ENCODE measurements at places on chromosomes 5 and 9.

GRCh38 chr9:84736081-84736480, 66.6 kb downstream of the NTRK2 start:
- no peak for DNase-seq

- DNase-seq: no peak
Observed at GRCh38 chr9:109975574-109976295, 195.7 kb downstream of the PALM2AKAP2 start.

GRCh38 chr9:130183133-130183762, 11.0 kb downstream of the NCS1 start:
- DNase-seq: no peak

GRCh38 chr5:72598401-72599064, 91.3 kb upstream of the ZNF366 start:
- no peak for DNase-seq

DNA sequence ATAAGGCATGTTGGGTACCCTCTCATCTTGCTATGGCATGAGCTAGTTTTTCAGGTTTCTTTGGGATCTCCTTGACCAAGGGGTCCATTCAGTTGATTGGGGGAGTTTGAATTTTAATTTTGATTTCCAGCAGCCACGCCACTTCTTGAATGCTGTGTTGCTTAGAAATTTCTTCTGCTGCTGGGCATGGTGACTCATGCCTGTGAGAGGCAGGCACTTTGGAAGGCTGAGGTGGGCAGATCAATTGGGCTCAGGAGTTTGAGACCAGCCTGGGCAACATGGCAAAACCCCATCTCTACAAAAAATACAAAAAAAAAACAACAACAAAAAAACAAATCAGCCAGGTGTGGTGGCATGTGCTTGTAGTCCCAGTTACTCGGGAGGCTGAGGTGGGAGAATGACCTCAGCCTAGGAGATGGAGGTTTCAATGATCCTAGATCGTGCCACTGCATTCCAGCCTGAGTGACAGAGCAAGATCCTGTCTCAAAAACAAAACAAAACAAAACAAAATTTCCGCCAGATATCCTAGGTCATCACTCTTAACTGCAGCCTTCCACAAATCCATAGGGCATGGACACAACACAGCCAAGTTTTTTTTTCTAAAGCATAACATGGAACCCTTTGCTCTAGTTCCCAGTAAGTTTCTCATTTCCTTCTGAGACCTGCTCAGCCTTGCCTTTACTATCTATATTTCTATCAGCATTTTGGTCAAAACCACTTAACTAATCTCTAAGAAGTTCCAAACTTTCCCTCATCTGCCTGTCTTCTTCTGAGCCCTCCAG, 17.7 kb downstream of the TMC1 start:
- no peak for DNase-seq

- DNase-seq: no peak
Observed at GRCh38 chr9:70468291-70468690, 53.8 kb upstream of the KLF9 start.

DNA sequence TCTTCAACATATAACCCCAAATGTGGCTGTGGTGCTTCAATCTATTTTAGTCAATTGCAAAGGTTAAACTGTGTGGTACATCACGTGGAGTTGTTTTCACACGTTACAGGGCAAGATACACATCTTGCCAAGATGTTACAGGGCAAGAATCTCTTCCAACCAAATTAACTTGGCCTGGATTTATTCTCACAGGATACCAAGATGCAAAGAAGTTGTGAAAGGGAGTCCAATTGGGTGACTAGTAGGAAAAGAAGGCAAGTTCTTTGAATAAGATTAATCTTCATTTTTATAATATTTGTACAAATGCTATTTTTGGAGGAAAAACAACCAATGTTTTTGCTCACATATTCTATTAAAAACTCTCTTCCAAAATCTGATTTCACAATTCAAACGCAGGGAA, 4.8 kb upstream of the IFNA8 start:
- DNase-seq: no peak

DNA sequence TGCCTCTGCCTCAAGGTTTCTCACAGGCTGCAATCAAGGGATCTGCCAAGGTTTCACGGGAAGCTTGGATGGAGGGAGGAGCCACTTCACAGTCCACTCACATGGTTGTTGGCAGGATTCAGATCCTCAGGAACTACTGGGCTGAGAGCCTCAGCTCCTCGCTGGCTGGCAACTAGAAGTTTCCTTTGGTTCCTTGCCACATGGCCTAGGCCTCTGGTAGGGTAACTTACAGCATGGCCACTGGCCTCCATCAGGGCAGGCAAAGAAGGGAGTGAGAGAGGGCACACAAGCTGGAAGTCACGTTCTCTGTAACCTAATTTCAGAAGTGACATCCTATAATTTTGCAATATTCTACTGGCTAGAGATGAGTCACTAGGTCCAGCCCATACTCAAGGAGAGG, 32.2 kb downstream of the SPOCK1 start:
- no peak for DNase-seq

DNA sequence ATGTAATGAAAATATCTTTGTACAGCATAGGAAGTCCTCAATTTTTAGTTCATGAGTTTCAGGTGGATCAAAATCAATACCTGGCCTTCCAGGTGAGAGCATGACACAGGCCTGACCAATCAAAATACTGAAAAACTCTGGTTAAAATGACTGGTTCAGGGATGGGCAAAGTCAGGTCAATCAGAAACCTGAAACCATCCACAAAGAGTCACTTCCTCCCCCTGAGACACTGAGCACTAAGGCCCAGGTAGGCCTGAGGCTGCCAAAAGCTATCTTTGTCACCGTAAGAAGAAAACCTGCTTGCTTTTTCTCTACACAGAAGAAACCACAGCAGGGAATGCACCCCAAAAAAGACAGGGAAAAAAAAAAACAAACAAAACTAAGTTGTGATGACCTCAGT, 444.8 kb downstream of the TLR4 start:
- DNase-seq: no peak

- no peak for DNase-seq
Observed at GRCh38 chr5:134142806-134143205, 28.3 kb downstream of the TCF7 start.

GRCh38 chr5:172163346-172163745, 24.7 kb downstream of the STK10 start:
- DNase-seq: no peak

- no peak for DNase-seq
Observed at GRCh38 chr5:38479315-38479904, 77.0 kb downstream of the LIFR start.

GRCh38 chr9:107316795-107317661, 33.9 kb downstream of the RAD23B start:
- no peak for DNase-seq

- peak; percentile 42 for DNase-seq
Observed at GRCh38 chr5:179827680-179828079, 7.0 kb downstream of the SQSTM1 start.

- DNase-seq: peak; percentile 33
Observed at GRCh38 chr9:136544548-136544963, 1.3 kb downstream of the NOTCH1 start.

GRCh38 chr5:130183115-130183514, 278.9 kb downstream of the CHSY3 start:
- no peak for DNase-seq

DNA sequence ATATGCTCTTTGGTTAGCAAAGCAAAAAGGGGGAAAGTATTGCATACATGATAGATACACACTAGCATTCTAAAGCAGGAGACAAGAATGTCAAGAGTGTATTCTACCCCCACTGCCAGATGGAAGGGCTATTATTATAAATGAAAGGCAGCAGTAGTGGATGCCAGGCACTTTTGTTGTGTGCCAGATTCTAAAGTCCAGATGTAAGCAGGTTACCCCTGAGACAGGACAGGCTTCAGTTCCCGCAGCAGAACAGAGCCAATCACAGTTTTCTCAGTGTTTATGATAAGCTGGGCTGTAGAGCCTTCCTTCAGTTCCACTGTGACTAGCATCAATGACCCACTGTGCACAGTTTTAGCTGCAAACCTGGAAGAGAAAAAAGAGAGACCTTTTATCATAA, 226.6 kb upstream of the TBCA start:
- no peak for DNase-seq

GRCh38 chr5:134263801-134264200, 37.9 kb upstream of the PPP2CA start:
- no peak for DNase-seq

DNA sequence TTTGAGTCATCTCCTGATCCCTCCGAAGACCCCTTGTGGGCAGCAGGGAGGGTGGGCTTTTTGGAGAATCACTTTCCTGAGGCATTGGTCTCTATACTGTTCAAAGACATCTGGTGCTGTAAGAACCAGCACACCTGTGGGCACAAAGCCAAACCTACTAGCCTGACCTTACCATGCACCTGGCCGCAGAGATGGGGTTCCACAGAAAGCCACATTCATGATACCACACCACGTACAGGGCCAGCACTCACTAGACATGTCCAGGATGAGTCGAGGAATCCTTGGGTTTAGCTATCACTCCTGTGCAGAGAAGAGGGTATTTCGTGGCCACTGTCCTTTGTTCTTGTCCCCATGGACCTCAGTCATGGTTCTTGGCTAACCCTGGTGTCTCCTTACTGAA, 203.4 kb downstream of the CACNA1B start:
- DNase-seq: no peak

DNA sequence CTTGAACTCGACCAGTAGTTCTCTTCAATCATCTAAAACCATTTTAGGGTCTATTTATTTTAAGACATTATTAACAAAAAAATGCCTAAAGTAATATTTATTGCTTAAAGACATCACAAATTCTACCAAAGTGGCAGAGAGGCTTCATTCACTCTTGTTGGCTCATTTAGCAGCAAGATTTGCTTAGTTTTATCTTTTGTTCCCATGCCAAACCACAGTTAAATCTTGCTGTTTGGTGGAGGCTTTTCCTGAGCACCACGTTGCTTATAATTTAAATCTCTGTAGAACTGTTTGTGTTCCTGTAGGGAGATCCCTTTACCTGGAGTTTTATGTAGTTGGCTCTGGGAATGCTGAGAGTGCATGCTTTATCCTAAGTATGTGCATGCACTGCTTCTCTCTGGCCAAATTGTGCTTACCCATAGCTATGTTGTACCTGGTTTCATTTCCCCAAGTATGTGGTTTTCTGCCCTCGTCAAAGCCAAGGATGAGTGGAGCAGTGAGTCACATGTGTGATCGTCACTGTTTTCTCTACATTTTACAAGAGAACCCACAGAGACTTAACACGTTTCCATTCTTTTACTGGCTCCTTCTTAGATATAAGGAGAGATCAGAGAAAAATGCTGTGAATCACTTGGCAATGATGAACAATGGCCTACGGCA, 42.1 kb upstream of the MAST4 start:
- no peak for DNase-seq

DNA sequence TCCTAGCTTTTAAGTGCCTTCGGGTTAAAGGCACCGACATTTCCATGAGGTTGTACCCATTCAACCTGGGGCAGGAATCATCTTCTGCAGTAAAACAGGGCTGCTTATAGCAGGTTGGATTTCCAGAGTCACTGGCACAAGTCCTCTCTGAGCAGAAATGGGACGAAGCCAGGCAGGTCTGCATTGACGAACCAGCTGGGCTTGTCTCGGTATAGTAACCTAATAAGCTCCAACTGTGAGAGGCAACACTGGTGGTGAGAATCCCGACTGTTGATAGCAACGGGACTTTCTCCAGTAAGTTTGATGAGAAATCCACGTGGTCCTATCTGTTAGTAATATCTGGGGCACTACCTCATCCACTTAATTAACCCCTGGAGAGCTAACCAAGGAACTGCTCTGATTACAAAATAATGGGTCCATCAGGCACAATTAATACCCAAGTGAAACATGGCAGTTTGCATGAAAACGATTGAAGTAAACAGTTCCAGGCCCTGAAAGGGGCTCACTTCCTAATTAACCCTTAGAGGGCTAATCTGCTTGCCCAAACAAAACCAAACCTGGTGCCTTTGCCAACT, 491.0 kb upstream of the C9orf72 start:
- no peak for DNase-seq

DNA sequence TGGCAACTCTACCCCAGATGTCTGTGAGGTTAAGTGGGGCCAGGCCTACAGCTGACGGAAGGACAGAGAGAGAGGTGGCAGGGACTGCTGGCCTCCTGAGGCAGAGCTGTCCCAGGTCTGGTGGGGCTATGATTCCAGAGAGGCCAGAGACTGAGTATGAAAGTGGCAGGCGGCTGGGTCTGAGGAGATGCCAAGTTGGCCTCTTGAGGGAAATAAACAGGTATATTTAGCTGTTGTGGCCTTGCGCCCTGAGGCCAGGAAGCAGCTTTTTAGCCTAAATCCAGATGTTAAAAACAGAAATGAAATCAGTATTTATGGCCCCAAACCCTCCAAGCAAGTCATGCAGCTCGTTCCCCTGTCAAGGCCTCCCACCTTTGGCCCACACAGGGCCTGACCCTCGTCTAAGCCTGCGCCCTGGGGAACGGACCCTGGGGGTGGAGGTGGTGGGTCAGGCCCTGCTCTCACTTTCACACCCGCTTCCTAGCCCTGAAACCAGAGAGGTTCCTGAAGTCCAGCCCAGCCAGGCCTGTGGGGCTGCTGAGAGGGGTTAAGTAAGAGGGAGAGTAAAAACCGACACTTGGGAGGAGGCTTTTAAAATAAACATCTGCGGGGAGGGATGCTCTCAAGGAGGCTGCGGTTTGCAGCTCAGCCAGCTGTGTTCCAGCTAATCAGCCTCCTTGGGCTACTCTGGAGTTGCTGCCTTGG, 18.7 kb downstream of the PCDHGC5 start:
- no peak for DNase-seq

DNA sequence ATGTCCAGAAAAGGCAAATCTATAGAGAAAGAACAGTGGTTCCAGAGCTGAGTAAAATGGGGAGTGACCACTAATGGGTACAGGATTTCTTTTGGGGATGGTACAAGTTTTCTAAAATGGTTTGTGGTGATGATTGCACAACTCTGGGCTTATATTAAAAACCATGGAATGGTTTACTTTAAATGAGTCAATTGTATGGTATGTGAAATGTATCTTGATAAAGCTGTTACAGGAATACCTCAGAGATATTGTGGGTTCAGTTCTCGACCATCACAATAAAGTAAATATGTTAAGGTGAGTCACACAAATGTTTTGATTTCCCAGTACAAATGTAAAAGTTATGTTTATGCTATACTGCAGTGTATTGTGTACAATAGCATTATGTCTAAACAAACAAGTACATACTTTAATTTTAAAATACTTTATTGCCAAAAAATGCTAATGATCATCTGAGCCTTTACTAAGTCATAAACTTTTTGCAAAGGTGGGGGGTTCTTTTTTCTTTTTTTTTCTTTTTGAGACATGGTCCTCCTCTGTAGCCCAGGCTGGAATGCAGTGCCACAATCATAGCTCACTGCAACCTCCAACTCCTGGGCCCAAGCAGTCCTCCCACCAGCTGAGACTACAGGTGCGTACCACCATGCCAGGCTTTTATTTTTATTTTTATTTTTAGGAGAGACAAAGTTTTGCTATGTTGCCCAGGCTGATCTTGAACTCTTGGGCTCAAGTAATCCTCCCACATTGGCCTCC, 65.9 kb downstream of the SHOC1 start:
- DNase-seq: no peak

DNA sequence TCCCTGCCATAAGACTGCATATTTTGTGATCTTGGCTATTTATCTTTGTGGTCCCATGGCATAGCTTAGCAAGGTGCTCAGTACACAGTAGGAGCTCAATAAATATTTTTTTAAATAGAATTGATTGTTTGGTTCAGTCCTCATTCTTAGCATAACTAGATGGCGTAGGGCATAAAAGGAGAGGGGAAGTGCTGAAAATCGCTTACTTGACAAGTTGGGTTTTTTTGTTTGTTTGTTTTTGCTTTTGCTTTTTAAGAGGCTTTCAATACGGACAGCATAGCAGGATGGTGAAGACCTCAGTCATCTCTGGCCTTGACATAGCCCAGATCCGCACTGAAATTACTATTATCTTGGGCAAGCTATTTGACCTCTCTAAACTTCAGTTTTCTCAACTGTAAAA, 86.6 kb upstream of the RANBP3L start:
- no peak for DNase-seq

- no peak for DNase-seq
Observed at GRCh38 chr9:136858452-136858843, 6.3 kb downstream of the MAMDC4 start.
